Activated CD4-positive, alpha-beta T cell treated with anti-CD3 and anti-CD28 coated beads, Interleukin-2, amount 10 ng/mL, durations not matched to agents 7 days and 5 days (primary cell): ENCODE measurements at places on chromosomes 3 and 15. TPM values are rescaled to one million over a fixed set of nuclear protein-coding genes. Genes with fewer than 3 reads are reported as not detected.

DNA sequence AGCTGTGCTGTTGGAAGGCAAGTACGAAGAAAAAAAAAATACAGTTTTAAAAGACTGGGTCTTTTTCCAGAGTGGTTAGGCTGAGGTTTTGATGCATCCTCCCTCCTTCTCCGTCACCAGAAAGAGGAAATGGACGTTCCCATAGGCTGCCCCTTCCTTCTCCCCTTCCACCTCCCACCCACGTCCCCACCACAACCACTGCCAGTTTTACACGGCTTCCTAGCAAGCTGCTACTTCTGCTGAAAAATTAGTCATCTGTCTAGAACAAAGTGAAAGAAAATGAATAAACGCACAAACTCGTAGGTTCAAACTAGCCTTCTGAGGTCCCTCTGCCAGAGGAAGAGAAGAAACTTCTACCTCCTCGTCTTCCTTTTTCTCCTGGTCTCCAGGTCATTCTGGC is 71.6 kb upstream of the RPL35A start:
- peak; percentile 41 for DNase-seq
- H3K36me3 ChIP-seq, result peaks cover 39% of the 10 kb centered on the region
- no peaks in the 10 kb centered on the region for H3K27me3 ChIP-seq
- H3K4me1 ChIP-seq, result peaks cover 24% of the 10 kb centered on the region
- peak overlapping the region; percentile 70 for H3K27ac ChIP-seq

Gene PLAAT1
- total RNA-seq, result not detected

GRCh38 chr3:66165660-66166059 is 55.1 kb upstream of the SLC25A26 start:
- H3K4me1 ChIP-seq, result no peaks in the 10 kb centered on the region
- no peaks in the 10 kb centered on the region for H3K36me3 ChIP-seq
- no peaks in the 10 kb centered on the region for H3K27me3 ChIP-seq

DNA sequence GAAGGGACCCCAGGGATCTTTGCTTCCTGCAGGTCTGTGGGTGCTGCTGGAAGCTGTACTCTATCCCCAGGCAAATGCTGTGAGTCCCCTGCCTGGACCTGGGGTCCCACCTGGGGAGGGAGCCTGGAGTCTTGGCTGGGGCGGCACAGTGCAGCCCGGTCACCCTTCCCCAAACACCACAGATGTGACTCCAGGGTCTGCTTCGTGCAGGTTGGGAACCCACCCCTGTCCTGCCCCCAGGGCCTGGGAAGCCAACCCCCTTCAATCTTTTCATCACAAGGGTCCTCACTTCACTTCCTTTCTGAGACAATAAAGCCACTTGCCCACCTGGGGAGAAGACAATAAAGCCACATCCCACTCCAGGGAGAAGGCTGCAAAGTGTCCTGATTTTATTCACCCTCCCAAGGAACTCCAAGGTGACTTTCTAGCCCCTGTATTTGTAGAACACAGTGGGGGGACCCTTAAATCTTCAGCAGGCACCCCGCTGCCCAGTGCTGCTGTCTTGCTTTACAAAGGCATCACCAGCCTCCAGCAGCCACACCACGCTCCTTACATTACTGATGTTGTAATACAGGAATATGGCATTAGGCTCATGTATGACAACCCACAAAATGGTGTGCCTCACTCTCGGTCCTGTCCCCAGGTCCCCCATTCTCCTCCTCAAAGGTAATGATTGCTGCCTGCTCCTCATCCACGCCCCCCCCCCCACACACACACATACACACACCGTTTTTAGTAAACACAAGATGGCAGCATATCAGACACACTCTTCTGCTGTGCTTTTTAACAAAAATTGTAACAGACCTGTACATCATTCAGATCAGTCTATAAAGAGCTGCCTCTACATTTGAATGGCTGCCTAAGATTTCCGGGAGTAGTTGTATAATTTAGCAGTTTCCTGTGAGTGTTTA is 9.9 kb downstream of the C3orf22 start:
- H3K36me3 ChIP-seq, result no peaks in the 10 kb centered on the region
- H3K27me3 ChIP-seq, result no peaks in the 10 kb centered on the region
- DNase-seq, result no peak
- H3K27ac ChIP-seq, result no peak overlapping the region

DNA sequence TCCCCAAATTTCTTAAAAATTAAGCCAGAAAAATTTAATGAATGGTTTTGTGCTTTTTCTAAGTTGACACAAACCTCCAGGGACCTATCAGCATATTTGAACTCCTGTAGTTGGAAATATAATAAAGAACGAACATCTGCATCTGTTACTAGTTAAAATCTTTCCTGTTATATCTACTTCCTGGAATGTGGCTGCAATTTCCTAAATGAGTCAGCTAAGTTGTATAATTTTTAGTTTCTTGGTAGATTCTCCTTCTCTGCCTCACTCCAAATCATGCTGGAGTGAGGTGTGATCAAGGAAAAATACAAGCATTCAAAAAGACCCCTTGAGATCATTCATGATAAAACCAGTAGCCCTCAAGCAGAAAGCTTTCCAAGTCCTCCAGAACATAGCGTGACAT is 106.2 kb upstream of the MCTP2 start:
- H3K27me3 ChIP-seq, result peaks cover 2% of the 10 kb centered on the region
- DNase-seq, result no peak
- H3K4me3 ChIP-seq, result no peak overlapping the region
- H3K27ac ChIP-seq, result no peak overlapping the region
